8988T (cell line): ENCODE measurements at places on chromosomes 3 and 15.

DNA sequence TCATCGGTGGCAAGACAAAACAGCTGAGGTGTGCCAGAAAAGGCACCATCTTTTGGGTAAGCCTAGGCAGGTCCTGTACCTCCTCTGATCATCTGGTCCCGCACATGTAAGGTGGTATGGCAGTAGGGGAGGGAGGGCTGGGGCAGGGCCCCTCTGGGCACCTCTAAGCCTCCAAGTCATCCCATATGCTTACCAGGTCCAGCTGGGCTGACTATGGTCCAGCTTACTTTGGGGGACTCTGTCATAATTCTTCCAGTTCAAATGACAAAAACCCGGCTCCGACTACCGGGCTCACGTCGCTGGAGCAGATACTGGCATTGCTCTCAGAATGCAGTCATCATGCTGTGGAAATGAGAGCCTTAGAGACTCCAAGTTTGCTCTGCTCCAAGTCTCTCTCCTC lies 1.9 kb upstream of the RAB6B start:
- DNase-seq: no peak

DNA sequence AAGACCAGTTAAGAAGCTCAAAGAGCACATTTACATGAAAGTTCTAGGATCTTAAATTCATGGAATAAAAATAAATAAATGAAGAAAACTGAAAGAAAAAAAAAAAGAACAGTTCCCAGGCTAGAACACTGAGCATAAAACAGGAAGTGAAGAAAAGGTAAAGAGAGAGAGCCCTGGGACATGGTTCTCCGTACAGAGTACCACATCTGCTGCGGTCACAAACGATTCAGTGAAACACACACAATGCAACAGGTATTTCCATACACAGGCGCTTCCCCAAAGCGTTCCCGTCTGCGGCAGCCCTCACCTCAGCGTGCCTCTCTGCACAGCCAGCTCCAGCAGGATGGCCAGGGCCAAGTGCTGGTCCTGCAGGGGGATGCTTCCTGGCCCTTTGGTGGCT lies 49.4 kb downstream of the HERC2 start:
- DNase-seq: no peak

- DNase-seq: peak; percentile 14
These were observed 57.0 kb downstream of the NEK10 start for GRCh38 chr3:27312044-27312668.

GRCh38 chr3:197801891-197802778 lies 11.1 kb downstream of the LRCH3 start:
- DNase-seq: no peak

DNA sequence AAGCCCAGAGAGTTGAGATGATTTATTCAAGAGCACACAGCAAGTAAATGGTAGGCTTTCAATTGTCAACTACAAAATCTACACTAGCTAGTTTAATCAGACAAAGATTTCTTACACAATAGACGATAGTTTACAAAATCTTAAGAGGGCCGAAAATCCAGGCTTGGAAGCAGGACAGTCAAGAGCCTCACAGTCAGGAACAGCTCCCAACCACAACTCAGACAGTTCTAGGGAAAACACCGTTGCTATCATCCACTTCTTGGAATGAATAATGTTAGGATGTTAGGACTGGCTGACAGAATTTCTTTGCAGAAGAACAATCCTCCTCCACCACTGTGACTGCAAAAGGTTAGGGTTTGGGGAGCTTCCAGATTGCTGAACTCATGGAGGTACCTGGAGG lies 290.8 kb upstream of the ZPLD1 start:
- DNase-seq: no peak

- no peak for DNase-seq
These were observed 37.5 kb downstream of the TTC23 start for GRCh38 chr15:99211926-99212325.

- DNase-seq: peak; percentile 42
These were observed 86.4 kb downstream of the WDR76 start for GRCh38 chr15:43913026-43913780.

- DNase-seq: no peak
These were observed 249.4 kb upstream of the MDFIC2 start for GRCh38 chr3:70561796-70562195.

DNA sequence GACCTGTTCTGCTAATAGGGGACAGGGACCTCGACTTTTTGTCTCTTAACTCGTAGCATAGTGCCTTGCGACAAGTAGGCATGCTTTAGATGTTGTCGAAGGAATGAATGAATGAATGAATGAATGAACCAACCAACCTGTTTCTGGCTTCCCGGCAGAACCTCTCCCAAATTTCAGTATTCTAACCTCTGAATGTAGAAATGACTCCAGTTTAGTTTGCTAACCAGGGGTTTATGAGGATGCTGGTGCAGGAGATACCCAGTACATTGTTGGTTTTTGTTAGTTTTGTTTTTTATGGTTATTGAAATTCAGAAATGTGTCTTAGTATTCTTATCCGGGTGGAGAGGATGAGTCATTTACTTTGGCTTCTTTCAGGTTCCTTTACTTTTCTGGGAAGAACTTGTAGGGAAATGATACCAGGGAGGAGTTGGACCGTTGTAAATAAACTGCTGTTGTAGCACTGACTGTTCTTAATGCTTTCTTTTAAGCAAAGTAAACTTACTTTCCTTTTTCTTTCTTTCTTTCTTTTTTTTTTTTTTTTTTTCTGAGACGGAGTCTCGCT lies 29.6 kb upstream of the EHHADH start:
- no peak for DNase-seq

GRCh38 chr3:22886439-22887068 lies 316.6 kb upstream of the UBE2E2 start:
- no peak for DNase-seq

DNA sequence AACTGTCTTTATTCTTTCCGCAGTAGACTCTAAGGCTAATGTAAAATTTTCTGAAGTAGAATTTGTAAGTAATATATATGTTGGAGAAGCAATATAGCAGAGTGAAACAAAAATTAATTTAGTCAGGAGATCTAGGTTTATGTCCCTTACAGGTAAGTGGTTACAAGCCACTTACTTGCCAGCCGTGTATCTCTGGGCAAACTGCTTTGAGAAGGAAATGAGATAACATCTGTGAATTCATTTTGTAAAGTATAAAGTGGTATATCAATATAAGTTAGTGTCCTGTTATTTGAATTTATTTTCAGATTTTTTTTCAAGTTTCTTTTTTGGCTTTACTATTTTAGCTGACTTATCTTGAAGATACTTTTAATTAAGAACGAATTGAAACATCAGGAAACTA lies 5.5 kb downstream of the DAZL start:
- no peak for DNase-seq

- no peak for DNase-seq
These were observed 91.7 kb upstream of the PDZRN3 start for GRCh38 chr3:73716418-73716817.
